ENCODE measurements at places on chromosomes 5 and 9. TPM values are rescaled to one million over a fixed set of nuclear protein-coding genes. Genes with fewer than 3 reads are reported as not detected.

The FRRS1L gene
- 1.9 TPM for total RNA-seq

The DRD1 gene
- 0.45 TPM for total RNA-seq

The FAM151B gene
- total RNA-seq: 1.9 TPM

The FAM81B gene
- not detected for total RNA-seq

DNA sequence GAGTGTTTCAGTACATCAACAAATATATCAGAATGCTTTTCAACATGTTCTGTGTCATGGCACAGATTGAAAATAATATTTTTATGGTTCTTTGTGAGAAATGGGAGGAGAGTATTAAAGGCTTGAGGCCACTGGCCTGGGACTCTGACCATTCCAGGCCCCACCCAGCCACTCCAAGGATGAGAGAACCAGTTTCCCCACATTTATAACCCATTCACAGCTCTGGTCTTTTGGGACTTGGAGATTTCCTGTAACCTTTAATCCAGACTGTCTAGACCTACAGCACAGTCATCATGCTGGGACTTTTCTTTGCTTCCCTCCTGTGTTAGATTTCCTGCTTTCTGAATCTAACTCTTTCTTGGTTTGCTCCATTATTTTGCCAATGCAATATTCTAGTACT is 389.6 kb downstream of the KIAA0825 start:
- H3K36me3 ChIP-seq: no peaks in the 10 kb centered on the region
- H3K27me3 ChIP-seq: no peaks in the 10 kb centered on the region
- no peak for DNase-seq
- H3K4me1 ChIP-seq: no peaks in the 10 kb centered on the region
- no peak overlapping the region for H3K27ac ChIP-seq

GRCh38 chr9:75890472-75891276 is at the start of gene PCSK5:
TSS of gene PCSK5 (plus strand) at chr9:75890673. CDS start at chr9:75891182, 509 bp downstream.
- peak within 1 kb of the TSS; percentile 87 for H3K27ac ChIP-seq
- peak within 1 kb of the TSS; percentile 90 for H3K4me3 ChIP-seq
- H3K36me3 ChIP-seq: no peaks in the 10 kb centered on the region
- H3K27me3 ChIP-seq: no peaks in the 10 kb centered on the region
- H3K4me1 ChIP-seq: peaks cover 2% of the 10 kb centered on the region

DNA sequence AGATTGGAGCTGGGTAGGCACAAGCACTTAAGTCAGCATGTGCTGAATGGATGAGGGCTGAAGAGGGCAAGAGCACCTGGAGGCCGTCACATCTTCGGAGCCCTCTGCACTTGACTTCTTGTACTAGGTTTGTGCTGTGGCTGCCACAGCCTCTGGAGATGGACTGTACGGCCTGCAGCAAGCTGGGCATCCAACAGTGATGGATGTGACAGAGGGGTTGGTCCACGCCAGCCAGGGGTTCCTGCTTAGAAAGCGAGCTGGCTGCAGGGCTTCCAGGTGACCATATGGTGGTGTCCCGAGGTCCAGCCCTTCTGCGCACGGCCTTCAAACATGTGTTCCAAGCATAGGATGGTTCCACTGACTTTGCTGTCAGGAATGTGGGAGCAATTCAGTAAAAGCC is 65.1 kb upstream of the PHYKPL start:
- H3K4me3 ChIP-seq: no peak overlapping the region
- H3K27me3 ChIP-seq: no peaks in the 10 kb centered on the region
- no peaks in the 10 kb centered on the region for H3K4me1 ChIP-seq
- peak; percentile 51 for DNase-seq
- H3K36me3 ChIP-seq: no peaks in the 10 kb centered on the region

- no peak overlapping the region for H3K27ac ChIP-seq
- no peaks in the 10 kb centered on the region for H3K4me1 ChIP-seq
- no peak overlapping the region for H3K4me3 ChIP-seq
These were observed 4.9 kb downstream of the ACOT12 start for GRCh38 chr5:81389025-81389424.

DNA sequence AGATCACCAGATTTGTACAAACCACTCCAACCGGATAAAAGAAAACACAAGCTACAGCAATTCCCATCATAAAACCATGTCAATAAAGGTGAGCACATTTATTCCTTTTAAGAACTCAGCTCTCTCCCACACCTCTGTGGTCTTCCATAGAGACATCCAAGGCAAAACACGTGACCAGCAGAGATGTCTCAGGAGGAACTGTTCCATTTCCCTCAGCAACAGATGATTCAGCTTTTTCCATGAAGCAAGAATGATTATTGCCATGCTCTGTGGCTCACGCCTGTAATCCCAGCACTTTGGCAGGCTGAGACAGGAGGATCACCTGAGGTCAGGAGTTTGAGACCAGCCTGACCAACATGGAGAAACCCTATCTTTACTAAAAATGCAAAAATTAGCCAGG is 15.8 kb downstream of the GZMK start:
- no peak overlapping the region for H3K27ac ChIP-seq
- no peaks in the 10 kb centered on the region for H3K36me3 ChIP-seq
- no peak overlapping the region for H3K4me3 ChIP-seq
- H3K27me3 ChIP-seq: no peaks in the 10 kb centered on the region

DNA sequence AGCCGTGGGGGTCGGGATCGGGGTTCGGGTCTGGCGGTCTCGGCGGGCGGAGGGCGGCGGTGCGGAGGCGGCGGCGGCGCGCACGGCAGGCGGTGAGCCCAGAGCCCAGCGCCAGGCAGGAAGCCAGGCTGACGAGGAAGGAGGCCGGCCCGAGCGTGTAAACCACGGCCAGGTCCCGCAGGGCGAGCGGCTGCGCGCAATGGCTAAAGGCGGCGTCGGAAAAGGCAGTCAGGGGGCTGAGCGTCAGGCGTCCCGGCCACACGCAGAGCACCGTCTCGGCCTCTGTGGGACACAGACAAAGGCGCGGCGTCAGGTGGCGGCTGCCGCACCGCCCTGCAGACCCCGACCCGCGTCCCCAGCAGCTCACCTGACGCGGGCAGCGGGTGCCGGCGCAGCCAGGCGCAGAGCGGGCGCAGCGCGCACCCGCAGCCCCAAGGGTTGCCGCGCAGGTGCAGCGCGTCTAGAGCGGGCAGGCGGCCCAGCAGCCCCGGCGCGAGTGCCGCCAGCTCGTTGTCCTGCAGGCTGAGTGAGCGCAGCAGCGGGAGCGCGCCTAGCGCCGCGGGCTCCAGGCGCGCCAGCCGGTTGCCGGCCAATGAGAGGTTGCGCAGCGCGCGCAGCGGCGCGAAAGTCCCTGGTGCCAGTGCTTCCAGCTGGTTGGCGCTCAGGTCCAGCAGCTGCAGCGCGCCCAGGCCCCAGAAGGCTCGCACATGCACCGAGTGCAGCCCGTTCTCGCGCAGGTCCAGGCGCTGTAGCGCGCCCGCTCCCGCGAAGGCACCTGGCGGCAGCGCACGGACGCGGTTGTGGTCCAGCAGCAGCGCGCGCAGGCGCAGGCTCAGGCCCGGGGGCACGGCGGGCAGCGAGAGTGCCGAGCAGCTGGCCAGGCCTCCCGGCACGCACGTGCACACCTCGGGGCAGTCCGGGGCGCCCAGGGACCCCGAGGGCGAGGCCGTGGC is 671 bp downstream of the LRRC26 start:
- no peak overlapping the region for H3K27ac ChIP-seq
- H3K4me1 ChIP-seq: no peaks in the 10 kb centered on the region
- no peak for DNase-seq
- H3K4me3 ChIP-seq: no peak overlapping the region
- peaks cover 2% of the 10 kb centered on the region for H3K27me3 ChIP-seq

GRCh38 chr5:172095368-172096206 is 89.1 kb upstream of the FBXW11 start:
- H3K36me3 ChIP-seq: peaks cover 2% of the 10 kb centered on the region
- no peaks in the 10 kb centered on the region for H3K27me3 ChIP-seq
- H3K4me1 ChIP-seq: no peaks in the 10 kb centered on the region
- no peak overlapping the region for H3K4me3 ChIP-seq
- H3K27ac ChIP-seq: no peak overlapping the region

- H3K27ac ChIP-seq: no peak overlapping the region
- no peak for DNase-seq
- H3K27me3 ChIP-seq: no peaks in the 10 kb centered on the region
- H3K4me1 ChIP-seq: no peaks in the 10 kb centered on the region
These were observed 7.0 kb upstream of the PRR7 start for GRCh38 chr5:177439518-177440053.

DNA sequence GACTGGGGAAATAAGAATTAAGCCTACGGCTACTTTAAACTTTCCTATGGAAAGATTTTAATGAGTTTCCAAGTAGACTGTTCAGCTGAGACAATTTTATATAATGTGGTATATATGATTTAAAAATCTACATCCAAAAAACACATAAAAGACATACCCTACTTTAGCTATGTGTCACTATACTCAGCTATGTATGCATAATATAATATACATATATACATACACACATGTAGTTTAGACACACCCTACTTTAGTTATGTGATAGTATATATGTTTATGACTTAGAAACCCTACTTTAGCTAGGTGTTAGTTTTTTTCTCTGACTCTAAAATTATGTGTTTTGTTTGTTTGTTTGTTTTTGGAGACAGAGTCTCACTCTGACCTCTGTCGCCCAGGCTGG is 100.5 kb upstream of the DAB2 start:
- no peaks in the 10 kb centered on the region for H3K36me3 ChIP-seq
- no peak for DNase-seq
- H3K4me1 ChIP-seq: peaks cover 3% of the 10 kb centered on the region
- no peak overlapping the region for H3K27ac ChIP-seq

GRCh38 chr5:113089653-113090335 is 113.2 kb downstream of the DCP2 start:
- no peaks in the 10 kb centered on the region for H3K36me3 ChIP-seq
- peaks cover 16% of the 10 kb centered on the region for H3K4me1 ChIP-seq
- H3K27me3 ChIP-seq: no peaks in the 10 kb centered on the region
- no peak overlapping the region for H3K4me3 ChIP-seq

- H3K27ac ChIP-seq: no peak overlapping the region
- H3K36me3 ChIP-seq: no peaks in the 10 kb centered on the region
- no peaks in the 10 kb centered on the region for H3K27me3 ChIP-seq
These were observed 36.3 kb upstream of the HAND1 start for GRCh38 chr5:154514331-154514730.

- no peak overlapping the region for H3K4me3 ChIP-seq
- DNase-seq: no peak
- H3K27me3 ChIP-seq: no peaks in the 10 kb centered on the region
These were observed 504.7 kb downstream of the CCDC171 start for GRCh38 chr9:16057541-16057940.

DNA sequence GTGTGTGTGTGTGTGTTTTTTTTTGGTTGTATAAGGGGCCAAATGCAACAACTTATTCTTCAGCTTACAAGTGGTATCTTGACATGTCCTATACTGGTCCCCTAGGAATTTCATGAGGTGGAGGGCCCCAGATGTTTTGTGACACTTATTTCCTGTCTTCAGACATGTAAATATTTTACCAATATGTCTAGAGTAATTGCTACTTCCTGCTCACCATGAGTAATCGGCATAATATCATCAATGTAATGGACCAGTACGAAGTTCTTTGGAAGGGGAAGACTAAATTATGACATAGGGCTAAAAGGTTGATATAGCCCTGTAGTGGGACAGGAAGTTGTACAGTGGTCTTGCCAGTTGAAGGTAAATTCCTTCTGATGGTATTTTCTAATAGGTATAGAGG is 3.7 kb upstream of the OTULIN start:
- H3K4me1 ChIP-seq: no peaks in the 10 kb centered on the region
- H3K27me3 ChIP-seq: no peaks in the 10 kb centered on the region
- H3K36me3 ChIP-seq: no peaks in the 10 kb centered on the region
- H3K4me3 ChIP-seq: no peak overlapping the region
- DNase-seq: no peak

GRCh38 chr5:179879690-179880010 is 21.0 kb upstream of the MRNIP start:
- no peaks in the 10 kb centered on the region for H3K4me1 ChIP-seq
- H3K36me3 ChIP-seq: peaks cover 3% of the 10 kb centered on the region

All from aorta (tissue), 5 donors.